ENCODE measurements at places on chromosomes 2 and 18. TPM values are rescaled to one million over a fixed set of nuclear protein-coding genes. Genes with fewer than 3 reads are reported as not detected.

Gene ARHGAP25
- not detected for polyA plus RNA-seq

DNA sequence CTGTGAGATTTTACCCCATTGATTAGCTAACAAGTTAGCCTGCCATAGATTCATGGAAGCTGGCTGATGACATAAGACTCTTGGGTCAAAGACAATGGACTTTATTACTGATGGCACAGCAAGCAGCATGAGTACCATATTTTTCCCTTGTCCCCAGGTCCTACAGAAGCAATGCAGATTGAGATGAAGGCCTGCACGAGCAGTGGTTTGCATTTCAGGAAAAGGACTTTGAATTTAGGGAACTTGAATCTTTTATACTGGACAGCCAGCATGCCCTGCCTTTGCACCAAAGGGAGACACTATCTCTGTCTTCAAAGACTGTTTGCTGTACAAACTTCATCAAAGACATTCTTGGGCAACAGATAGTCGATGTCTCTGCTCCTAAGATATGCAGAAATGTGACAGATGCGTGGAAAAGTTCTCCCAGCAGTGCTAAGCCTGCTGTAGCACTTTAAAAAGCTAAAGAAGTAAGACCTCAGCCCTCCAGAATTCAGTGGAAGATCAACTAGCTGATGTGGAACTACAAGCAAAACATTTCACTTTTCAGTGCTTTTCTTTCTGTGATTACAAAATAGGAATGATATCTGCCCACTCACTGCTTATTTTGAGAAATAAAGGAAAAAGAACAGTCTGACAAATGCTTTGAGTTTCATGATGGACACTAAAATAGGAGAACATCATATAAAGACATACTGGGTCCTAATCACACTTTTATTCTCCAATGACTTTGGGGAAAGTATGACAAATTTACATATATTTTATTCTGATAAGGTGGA is 44.4 kb upstream of the TANK start:
- DNase-seq, result no peak

DNA sequence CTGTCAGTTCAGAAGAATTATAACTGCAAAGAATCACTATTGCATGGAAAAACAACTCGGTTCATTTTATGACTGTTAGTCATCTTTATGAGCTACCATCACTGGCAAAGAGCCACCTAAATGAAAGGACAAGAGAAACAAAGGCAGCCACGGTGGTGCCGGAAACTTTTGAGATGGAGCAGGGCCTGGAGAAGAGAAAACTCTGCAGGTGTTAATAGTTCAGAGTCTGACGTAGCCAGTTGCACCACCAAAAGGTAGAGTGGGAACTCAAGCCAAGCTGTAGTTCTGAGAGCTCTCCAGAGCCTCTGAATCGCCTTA is 110.9 kb downstream of the FTCDNL1 start:
- DNase-seq, result no peak

DNA sequence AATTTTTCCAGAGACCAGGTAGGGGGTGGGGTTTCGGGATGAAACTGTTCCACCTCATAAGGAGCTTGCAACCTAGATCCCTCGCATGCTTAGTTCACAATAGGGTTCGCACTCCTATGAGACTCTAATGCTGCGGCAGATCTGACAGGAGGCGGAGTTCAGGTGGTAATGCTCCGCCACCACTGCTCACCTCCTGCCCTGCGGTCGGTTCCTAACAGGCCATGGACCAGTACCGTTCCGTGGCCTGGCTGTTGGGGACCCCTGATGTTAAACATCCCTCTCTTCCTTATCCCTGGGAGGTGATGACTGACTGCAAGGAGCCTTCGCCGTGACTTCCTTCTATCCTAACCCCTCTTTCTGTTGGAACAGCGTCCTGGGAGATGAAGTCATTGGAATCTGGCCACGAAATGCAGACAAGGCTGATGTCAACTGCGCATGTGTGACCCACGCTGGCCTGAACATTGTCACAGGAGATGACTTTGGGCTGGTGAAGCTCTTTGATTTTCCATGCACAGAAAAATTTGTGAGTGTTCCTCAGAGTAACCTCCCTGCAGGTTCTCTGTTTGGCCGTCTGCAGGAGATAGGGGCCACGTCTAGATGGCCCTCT is 82.4 kb downstream of the RTN4 start:
- DNase-seq, result no peak

Gene UBR3
- 16.2 TPM for polyA plus RNA-seq

Gene LOXHD1
- polyA plus RNA-seq, result not detected

Gene SPP2
- not detected for polyA plus RNA-seq

Gene DCC
- 0.44 TPM for polyA plus RNA-seq

- no peak for DNase-seq
Observed at GRCh38 chr2:207055257-207055656, 110.5 kb downstream of the KLF7 start.

Gene KIF1A
- polyA plus RNA-seq, result 0.01 TPM

Gene CIDEA
- not detected for polyA plus RNA-seq

DNA sequence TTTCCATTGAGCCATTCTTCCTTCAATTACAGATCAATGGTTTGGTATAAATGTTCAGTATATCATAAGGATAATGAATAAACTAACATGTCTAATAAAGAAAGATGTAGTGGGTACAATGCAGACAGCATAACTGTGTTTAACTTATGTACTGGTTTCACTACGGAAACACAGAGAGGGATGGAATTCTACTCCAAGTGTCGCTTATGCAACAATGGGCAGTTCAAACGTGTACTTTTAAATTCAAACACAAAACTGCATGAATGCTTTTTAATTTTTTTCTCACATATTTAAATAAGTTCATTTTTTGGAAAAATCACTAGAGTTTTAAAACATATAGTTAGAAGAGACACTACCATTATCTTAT is 74.7 kb downstream of the COBLL1 start:
- no peak for DNase-seq

Measured in BJ (cell line).